ENCODE measurements at places on chromosomes 6 and 20.

DNA sequence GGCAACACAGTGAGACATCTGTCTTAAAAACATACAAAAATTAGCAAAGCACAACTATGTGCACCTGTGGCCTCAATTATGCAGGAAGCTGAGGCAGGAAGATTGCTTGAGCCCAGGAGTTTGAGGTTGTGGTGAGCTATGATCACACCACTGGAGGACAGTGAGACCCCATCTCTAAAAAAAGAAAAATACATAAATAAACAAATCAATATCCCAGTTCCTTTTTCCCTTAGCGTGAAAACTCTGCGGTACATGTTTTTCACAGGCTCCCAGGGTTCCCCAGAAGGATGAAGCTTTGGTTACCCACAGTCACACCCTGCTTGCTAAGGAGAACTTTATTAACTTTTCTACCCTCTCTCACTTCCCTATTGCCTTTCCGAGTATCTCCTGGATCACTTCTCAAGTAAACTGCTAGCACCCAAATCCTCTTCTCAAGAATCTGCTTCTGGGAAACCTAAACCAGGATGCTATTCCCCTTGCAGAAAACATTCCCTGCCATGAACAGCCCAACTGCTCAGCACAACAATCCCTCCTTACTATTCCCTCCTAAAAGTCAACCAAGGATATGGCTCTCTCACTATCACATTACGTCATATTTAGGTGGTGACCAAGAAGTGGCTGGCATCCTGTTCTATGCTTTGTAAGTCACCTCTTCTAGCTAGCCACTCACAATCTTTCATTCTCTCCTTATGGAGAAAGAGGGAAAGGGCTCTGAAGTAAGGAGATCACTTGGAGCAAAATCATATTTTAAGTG is 122.4 kb downstream of the IPCEF1 start:
- DNase-seq: no peak

GRCh38 chr20:17874271-17875105 is 94.1 kb downstream of the SNX5 start:
- DNase-seq: no peak

GRCh38 chr6:135851442-135852271 is at the start of gene PDE7B:
TSS of gene PDE7B (plus strand) at chr6:135851701.
- peak; percentile 64 for DNase-seq

- DNase-seq: no peak
Measured at GRCh38 chr20:949717-950116, 33.6 kb upstream of the ANGPT4 start.

- DNase-seq: no peak
Measured at GRCh38 chr20:14344746-14345145, 7.3 kb upstream of the FLRT3 start.

DNA sequence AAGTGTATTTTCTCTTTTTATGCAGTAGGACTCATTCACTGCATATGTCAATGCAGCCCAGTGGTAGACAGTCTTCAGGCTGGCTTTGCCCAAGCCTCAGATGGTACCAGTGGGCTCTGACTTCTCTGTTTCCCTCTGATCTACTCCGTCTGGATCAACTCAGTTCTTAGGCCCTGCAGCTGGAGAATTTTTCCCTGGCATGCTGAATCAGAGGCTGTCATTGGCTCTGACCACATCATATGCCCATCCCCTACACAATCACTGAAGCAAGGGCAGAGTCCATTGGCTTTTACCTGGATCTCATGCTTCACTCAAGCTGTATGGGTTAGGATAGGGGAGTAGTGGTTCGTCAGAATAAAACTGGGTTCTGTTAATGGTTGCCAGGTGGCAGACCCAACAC is 57.8 kb downstream of the KIZ start:
- DNase-seq: no peak

DNA sequence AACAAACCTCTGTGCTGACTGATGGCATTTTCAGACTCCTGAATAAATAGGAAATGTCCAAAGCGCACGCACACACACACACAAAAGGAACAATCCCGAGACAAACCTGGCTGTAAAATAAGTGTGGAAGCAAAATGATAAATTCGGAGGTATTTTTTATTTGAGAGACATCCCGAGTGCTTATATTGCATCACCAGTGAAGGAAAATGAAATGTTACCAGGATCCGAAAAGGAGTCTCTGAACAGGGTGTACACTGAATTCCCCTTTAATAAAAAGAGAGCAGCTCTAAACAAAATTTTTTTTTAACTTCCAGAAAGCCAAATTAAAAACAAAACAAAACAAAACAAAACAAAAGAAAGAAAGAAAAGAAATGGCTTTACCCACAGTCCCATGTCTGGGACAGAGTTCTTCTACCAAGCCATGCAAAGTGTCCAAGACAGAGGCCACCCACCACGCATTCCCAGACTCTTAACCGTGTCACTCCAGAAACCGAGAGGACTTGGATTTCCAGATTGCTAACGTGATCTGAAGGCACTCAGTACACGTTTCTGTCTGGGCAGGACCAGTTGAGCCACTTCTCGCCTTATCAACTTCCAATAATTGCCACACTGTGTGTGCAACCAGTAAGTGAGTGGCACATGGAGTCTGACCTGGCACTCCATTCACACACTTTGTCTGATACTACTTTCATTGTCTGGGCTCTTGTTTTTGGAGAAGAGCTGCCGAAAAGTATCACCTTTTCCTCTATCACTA is 817 bp downstream of the ME1 start:
- DNase-seq: no peak

- DNase-seq: no peak
Measured at GRCh38 chr20:53126185-53126584, 154.0 kb downstream of the TSHZ2 start.
